ENCODE measurements at places on chromosomes 16 and 17.
A peak's percentile ranks its signal among the peaks of the same experiment; 100 is the strongest.

- DNase-seq, result no peak
Measured at GRCh38 chr16:72689851-72690250, 358.1 kb downstream of the ZFHX3 start.

DNA sequence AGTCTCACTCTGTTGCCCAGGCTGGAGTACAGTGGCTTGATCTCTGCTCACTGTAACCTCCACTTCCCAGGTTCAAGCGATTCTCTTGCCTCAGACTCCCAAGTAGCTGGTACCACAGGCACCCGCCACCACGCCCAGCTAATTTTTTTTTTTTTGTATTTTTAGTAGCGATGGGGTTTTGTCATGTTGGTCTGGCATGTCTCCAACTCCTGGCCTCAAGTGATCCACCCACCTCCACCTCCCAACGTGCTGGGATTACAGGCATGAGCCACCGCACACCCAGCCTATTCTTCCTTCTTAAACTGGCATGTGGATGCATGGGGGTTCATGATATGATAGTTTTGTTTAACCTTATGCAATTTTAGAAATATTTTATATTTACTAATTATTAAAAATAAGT, 39.4 kb upstream of the VWA3A start:
- DNase-seq, result no peak

DNA sequence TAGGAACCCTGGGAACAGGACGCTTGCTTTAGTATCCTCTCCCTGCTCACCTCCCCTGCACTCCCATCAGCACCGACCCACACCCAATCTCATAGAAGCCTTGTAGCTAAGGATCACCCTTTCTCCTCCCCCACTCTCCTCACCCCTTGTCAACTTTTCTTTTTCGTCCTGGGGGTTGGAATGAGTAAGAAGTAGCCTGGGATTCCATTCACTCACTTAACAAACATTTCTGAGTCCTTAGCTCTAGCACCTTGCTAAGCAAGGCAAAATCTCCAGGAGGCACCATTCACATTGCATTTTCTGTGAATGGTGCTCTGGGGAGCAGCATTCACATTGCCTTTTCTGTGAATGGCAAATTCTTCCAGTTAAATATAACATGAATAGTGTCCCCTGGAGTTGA, 1.1 kb upstream of the PGAP3 start:
- no peak for DNase-seq

DNA sequence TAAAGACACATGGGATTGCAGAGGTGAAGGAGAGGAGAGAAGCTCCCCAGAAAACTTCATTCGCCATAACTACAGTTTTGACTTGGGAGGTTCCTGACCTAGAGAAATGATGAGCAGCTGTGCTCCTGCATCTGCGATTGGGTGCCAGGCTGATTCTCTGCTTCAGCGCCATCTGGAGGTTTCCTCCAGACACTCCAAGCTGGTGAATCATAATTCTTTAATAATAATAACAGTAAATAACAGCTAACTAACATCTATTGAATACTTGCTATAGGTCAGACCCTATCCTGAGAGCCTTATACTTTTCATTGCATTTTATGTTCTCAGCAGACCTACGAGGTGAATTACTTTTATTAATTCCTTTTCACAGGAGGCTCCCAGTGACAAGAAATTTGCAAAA, 575.8 kb downstream of the TOX3 start:
- DNase-seq, result no peak

GRCh38 chr17:42704837-42705494, 22.6 kb downstream of the CNTNAP1 start:
- no peak for DNase-seq

DNA sequence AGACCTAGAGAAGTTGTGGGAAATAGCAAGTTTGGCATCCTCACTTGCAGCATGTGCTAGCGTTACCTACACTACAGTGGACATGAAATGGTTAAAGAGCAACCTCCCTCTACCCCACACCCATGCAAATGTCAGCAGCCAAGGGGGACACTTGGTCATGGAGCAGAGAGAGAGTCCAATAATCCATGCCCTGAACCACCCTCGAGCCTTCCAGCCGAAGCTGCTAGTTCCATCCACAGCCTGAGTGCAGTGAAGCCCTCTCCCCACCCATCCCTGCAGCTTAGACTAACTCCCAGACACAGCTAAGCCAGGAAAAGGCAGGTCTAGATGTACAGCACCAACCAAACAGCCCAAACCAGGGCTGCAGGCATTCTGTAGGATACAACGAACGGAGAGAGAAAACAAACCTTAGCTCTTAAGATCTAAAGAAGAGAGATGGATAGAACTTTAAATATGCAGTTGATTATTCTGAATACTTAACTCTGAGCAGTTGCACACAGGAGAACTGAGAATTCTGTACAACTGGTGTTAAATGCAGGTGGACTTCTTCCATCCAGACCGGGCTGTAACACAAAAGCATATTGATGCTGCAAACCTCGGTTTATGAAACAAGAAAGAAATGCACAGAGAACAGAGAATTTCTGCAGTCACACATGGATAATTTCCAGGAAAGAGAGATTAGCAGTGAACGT, 93.8 kb downstream of the SALL1 start:
- DNase-seq, result no peak

- DNase-seq, result no peak
Measured at GRCh38 chr17:9185688-9186284, 164.5 kb downstream of the NTN1 start.

DNA sequence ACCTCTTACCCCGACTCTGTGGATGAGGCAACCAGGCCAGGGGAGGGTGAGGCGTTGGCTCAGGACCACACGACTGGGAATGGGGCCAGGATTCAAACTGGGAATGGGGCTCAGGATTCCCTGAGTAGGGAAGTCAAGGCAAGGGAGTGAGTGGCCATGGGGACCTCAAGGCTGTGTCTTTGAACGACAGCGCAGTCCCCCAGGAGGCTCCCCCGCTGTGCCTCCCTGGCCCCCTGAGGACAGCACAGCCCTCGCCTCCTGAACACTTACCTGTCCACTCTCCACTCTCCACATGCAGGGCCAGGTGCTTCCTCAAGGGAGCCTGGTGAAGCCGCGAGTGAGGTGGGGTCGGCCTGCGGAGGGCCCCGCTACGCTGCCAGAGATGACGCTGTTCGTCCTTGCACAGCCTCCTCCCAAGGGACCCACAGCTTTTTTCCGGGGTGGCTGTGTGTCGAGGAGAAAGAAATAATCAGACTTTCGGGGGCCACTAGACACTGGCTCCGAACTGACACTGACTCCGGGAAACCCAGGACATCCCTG, 6.9 kb downstream of the ZNF469 start:
- no peak for DNase-seq

DNA sequence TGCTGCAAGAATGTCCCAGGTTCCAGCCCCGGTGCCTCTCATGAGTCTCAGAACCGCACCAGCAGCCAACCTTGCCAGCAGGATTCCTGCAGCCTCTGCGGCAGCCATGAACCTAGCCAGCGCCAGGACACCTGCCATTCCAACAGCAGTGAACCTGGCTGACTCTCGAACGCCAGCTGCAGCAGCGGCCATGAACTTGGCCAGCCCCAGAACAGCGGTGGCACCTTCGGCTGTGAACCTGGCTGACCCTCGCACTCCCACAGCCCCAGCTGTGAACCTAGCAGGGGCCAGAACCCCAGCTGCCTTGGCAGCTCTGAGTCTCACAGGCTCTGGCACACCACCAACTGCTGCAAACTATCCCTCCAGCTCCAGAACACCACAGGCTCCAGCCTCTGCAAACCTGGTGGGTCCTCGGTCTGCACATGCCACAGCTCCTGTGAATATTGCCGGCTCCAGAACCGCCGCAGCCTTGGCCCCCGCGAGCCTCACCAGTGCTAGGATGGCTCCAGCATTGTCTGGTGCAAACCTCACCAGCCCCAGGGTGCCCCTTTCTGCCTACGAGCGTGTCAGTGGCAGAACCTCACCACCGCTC, 9.8 kb downstream of the ELOB start:
- no peak for DNase-seq

GRCh38 chr17:76946111-76946771, 78.0 kb downstream of the MGAT5B start:
- DNase-seq, result no peak

- DNase-seq, result no peak
Measured at GRCh38 chr16:88298833-88299745, 83.7 kb upstream of the ZNF469 start.

GRCh38 chr16:71645450-71645849, 19.5 kb downstream of the MARVELD3 start:
- DNase-seq, result no peak

GRCh38 chr16:69338557-69339288, 641 bp downstream of the COG8 start:
- no peak for DNase-seq

DNA sequence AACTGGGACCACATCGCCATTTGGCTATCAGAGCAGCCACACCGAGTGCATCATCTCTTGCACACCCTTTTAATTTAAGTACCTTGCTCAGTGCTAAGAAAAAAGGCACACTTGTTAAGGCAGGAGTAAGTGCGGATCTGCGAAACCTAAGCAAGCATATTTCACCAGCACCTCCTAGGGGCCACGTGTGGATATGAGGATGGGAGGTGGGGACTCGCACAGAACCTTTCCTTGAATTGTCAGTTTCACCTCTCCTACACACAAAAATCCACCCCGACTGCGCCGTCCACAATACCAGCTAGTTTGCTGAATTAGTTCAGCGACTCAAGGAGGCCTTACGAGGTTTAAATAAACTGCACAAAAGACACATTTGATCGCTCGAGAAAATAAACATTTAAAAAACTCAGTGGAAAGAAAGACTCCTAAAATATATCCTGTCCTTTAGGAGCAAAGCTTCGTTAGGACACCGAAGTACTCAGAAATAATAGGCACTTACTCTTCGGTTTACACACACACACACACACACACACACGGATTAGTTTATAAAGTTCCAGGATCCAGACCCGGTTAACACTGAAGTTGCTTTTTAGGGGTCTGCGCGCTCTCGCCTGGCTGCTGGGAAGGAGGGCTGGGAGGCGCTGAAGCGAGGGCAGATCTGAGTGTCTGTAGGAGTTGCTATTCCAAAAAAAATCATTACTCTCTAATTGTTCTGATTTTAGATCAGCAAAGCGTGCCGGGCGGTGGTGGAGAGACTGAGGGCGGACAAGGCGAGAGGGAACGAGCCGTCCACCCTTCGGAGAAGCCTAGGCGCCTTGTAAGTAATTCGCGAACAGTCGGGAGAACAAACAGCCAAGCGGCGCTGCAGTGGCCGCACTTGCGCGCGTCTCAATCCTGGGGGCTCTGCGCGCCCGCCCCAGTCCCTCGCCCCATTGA, 1.0 kb upstream of the KCNJ2 start:
- DNase-seq, result peak; percentile 93

GRCh38 chr17:6753546-6753945, 2.3 kb upstream of the XAF1 start:
- DNase-seq, result no peak

DNA sequence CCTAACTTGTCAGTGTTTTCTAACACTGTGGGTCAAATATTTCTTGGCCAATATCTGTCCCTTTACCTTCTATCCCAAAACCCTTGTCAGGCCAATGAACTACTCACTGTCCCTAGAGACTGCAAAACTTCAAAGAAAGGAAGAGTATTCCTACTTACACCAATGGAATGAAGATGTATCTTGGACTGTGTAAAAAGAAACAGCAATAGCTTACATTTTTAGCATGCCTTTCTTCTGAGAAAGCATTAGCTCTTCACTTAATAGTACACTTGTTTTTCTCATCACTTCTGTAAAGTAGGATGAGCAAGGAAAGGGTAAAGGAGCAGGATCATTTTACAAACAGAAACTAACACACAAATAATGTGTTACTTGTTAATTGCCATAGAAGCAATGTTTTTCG, 73.9 kb downstream of the STH start:
- no peak for DNase-seq

- DNase-seq, result no peak
Measured at GRCh38 chr16:56318827-56319140, 106.6 kb downstream of the AMFR start.

- DNase-seq, result no peak
Measured at GRCh38 chr16:66097751-66098150, 268.7 kb upstream of the CDH5 start.

DNA sequence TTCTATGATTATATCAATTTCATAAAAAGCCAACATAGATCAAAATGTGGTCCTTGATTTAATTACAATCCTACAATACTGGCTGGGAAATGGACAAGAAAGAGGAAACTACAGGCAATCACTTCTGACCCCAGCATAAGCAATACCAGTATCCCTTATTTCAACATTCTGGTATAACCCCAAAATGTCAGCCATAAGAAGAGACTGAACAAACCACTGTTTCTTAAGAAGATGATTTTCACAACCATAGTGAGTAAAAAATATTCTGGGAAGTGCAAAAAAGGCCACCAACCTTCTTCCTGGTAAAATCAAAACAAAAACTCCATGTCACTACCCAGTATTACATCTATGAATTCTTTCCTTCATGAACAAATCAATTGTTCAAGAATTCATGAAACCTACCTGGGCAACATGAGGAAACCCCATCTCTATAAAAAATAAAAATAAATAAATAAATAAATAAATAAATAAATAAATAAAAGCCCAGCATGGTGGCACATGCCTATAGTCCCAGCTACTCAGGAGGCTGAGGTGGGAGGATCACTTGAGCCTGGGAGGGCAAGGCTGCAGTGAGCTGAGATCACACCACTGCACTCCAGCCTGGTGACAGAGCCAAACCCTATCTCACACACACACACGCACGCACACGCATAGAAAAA, 7.5 kb downstream of the N4BP1 start:
- no peak for DNase-seq

DNA sequence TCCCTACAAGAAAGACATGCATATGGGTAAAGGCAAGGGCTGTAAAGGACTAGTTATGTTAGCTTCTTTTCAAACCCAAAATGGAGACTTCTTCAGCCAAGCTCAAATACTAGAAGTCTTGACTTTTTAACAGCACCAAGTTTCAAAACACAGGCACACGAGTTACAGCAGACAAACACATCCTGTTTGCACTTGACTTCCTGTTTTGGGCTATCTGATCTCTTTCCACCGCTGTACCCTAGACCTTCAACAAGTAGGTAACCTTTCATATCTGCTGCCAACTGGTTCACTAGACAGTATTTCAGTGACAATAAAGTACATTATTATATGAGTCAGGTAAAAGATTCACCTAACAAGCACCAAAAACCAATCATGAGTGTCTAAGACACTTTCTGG, 12.3 kb downstream of the RFFL start:
- no peak for DNase-seq

DNA sequence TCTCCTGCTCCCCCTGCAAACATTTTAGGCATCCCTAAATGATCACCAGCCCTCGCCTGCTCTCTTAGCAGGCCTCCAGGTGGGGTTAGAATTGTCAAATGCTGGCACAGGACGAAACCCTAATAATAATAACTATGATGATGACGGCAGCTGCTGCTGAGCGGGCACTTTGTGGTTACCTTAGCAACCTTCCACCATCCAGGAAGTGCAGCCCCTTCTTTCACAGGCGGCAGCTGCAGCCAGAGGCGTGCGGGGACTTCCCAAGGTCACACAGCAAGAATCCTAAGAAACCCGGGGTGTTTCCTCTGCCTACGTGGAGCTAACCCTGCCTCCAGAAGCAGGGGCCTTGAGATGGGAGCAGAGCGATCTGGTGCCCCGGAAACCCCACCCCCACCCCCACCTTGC, 22.4 kb upstream of the EIF1 start:
- no peak for DNase-seq

DNA sequence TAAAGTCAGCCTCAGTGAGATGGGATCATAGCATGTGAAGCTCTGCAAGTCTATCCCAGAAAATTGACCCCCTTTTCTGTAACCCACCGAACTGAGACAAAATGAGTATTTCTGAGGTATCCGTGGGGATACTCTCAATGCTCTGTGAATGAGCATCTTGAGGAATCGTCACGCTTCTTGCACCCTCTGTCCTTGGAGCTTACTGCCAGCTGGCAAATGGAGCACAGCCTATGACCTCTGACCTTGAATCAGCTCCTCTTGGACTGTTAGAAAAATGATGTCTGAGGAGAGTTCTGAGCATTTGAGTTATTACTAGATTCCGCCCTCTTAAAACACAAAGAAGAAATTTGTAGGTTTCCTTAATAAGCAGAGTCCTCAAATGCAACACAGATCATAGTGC, 342.1 kb downstream of the ZFHX3 start:
- no peak for DNase-seq
